ENCODE measurements at places on chromosomes 16 and 17.

GRCh38 chr17:72296456-72296855, 175.6 kb downstream of the SOX9 start:
- DNase-seq, result peak; percentile 58

GRCh38 chr17:35965272-35965671, 16.0 kb downstream of the CCL16 start:
- no peak for DNase-seq

GRCh38 chr17:81165246-81166032, at the start of gene PVALEF:
Gene PVALEF, plus strand, starts transcription at chr17:81165507. Its CDS starts 15,720 bp downstream, at chr17:81181227.
- no peak for DNase-seq

- no peak for DNase-seq
Measured at GRCh38 chr17:21376081-21376758, at the start of gene KCNJ12. Gene KCNJ12, plus strand, starts transcription at chr17:21376357. Its CDS starts 38,986 bp downstream, at chr17:21415343.

DNA sequence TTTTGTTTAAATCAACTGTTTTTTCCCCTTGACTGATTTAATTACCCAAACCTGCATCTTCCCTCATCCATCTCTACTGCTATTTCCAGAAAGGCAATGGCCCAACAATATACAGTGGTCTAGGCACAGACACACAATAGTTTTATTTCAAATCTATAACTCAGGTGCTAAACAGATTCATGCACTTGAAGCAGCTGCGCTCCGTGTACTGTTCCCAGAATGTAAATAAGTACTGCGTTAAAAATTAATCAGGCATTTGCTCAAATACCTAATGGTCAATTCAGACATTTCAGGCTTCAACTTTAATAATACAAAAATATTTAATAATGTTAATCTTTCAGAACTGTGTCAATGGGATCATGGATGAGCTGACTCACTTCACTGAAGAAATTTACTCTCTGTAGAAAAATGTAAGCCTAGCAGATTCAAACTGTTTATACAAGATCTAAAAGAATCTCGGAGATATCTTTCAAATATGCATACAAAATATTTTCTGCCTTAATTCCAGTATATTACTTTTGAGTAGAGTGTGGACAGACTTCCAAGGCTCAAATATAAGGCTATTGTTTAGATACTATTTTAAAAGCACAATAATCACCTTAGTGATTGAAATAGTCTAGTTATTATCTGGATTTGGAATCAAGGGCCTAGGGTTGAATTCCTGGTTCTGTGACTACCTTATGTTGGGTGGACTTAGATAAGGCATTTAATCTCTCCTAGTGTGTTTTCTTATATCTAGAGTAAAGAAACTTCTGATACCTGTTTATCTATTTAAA, 97.4 kb upstream of the PSMD7 start:
- DNase-seq, result peak; percentile 4

DNA sequence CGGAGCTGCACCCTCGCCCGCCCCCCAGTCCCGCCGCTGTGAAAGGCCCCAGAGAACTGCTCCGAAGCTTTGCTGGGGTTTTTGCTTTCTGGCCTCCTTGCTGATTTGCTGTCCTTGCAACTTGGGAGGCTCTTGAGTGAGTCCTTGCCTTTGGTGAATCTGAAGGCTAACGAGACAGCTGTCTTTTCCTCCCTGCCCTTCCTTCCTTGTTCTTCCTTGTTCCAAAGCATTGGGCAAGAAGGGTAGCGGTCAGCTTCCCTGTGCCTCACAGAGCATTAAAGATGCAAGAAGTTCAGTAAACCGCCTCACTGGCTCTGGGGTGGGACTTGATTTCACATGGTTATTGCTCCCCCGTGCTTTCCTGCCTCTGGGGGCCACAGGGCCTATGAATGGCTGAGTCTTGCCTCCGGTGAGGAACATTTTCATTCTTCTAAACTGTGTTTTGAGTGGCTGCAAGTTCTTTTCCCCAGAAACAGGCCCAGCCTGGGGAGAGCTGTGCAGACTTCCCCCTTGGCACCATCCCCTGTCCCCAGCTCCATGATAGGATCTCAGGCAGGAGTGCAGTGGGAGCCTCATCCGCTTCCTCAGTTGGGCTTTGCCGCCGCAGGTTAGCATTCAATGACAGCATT, 1.4 kb downstream of the YPEL2 start:
- DNase-seq, result peak; percentile 11

DNA sequence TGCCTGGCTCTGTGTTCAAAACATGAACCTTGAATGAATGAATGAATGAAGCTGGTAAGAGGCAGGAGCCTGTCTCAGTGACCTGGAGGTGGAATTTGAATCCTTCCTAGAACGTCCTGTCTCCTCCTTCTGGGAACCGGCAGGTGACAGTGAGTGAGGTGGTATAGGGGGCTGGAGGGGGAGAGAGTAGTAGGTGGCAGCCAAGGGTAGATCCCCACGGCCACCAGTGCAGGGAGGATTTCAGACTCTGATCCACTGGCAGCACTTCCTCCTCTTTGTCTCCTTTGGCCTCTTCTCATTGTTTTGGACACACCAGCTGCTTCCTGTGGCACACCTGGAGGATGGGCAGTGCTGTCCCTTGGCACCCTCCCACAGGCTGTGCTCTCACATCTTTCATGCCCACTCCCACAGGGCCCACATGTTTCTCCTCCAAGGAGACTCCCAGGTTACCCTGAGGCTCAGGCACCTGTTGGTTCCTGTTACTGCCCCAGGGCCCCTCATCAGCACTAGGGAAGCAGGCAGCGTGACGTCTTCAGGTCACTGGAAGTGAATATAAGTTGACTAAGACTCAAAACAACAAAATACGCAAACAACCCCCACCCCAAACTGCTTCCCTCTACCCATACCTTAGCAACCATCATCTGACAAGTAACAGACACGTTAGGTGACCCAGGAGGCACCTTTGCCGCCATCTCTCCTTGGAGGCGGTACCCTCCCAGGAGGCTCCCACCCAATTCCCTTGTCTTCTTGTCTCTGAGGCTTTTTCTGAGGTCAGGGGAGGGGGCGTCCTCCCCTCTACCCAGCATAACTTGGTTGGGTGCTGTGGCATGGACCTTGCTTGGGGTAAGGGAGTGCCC, 84.6 kb downstream of the N4BP1 start:
- DNase-seq, result no peak

DNA sequence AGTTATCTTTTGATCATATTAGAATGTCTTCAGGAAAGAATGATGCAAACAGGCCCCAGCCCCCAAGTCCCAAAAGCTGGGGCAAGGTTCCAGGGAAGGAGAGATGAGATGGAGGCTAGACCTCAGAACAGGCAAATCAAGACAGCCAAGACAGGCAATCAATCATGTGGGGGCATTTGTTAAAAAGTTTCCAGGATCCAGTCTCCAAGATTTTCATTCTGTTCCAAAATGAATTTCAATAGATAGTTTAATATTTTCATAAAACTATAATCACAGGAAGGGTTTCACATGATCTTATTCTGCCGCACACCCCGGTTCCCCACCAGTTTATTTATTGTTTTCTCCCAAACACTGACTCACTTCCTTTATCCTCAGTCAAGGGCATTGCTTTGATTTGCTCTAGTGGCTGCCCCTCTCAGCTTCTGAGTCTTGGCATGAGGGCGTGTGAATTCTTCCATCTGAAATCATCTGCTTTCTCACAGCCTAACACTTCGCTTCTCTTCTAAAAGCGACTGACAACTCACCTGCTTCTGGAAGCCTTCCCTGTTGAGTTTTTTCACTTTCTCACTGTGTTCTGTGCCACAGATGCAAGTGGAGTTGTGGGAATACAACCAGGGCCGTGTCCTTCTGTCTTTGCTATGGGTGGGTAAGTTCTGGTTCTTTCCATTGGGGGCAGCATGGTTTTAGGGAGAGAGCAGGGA, 12.2 kb upstream of the TERF2 start:
- peak; percentile 78 for DNase-seq

DNA sequence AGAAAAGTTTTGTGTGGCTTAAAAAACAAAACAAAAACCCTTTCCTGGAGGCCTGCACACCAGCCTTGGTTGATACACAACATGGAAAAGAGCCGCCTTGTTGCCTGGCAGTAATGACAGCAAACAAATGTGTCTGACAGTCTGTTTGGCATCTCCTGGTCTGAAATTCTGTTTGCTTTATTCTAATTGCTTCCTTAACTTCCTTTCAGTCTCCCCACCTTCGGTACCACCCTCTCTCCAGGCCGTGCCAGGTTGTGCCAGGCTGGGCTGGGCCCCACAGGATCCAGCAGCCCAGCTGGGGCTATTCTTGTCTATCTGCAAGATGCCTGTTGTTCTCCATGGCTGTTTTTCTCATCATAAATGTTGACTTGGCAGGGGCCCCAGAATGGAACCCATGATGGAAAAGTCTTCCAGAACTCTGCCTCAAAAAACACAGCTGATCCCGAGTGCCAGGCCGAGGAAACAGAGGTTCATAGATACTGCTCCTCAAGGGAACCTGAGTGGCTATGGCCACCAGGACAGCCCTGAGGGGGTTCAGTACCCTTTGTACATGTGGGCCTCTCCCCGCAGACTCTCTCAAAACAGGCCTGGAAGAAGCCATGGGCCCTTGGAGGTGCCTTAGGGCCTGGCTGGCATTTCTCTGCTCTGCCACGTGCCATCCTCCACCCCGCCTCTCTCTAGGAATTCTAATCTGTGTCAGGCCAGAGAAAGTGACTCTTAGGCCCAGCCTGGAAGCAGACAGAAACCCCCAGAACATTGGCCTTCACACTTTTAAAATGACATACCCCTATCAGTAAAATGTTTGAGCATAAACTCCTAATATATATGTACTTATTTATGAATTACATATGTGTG, 50.5 kb downstream of the YPEL2 start:
- DNase-seq, result no peak

DNA sequence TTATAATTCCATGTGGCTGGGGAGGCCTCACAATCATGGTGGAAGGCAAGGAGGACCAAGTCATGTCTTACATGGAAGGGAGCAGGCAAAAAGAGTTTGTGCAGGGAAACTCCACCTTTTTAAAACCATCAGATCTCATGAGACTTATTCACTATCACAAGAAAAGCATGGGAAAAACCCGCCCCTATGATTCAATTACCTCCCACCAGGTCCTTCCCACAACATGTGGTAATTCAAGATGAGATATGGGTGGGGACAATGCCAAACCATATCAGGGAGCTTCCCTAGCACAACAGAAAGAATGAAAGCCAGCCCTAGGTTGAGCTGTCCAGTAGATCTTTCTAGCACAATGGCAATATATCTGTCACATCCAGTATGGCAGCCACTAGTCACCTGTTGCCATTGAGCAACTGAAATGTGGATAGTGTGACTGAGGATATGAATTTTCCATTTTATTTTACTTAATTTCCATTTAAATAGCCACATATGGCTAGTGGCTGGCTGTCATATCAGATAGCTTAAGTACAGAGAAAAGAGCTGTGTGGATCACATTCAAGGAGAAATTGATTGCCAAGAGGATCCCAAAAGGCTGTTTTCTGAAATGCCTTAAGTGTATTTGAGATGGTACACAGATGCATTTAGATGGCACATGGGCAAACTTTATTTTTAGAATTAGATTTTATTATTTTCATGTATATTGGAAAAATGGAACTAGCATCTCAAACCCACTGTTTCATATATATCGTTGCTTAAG, 273.0 kb downstream of the GRIN2A start:
- DNase-seq, result no peak

GRCh38 chr17:163514-164098, 17.8 kb downstream of the DOC2B start:
- DNase-seq, result no peak

- DNase-seq, result no peak
Measured at GRCh38 chr17:60327134-60327900, 64.6 kb downstream of the USP32 start.

DNA sequence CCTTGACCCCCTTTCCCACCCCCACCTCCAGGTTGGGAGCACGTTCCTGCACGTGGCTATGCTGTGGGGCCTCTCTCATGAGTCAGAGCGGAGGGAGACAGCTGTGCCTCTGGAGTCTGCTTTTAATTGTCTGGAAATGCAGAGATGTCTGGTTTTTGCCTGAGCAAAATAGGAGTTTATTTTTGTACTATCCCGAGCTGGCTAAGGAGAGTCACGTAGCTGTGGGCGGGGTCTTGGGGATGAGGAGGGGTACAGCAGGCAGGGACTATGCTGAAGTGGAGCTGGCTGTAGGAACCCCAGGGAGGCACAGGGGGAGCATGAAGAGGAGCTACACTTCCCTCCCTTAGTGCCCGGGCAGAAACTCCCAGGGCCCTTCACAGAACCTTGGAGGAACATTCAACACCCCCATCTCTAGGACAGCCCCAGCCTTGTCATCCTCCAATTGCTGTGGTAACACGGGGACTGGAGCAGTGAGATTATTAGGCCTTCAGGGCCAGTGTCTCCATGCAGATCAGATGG, 44.7 kb upstream of the LGALS9 start:
- DNase-seq, result peak; percentile 87

DNA sequence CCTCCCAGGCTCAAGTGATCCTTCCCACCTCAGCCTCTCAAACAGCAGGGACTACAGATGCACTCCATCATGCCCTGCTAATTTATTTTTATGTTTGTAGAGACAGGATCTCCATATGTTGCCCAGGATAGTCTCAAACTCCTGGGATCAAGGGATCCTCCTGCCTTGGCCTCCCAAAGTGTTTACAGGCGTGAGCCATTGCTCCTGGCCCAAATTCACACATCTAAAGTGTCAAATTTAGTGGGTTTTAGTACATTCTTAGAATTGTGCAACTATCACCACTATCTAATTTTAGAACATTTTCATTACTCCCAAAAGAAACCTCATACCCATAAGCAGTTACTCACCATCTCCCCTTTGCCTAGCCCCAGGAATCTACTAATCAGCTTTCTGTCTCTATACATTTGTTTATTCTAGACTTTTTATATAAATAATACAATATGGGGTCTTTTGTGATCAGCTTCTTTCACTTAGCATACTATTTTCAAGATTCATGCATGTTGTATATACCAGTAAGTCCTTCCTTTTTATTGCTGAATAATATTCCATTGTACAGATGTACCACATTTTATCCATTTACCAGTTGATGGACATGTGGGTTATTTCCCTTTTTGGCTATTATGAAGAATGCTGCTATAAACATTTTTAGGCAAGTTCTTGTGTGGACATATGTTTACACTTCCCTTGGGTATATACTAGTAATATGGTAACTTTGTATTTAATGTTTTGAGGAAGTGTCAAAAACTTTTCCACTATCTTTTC, 25.1 kb upstream of the ITGA2B start:
- DNase-seq, result no peak

DNA sequence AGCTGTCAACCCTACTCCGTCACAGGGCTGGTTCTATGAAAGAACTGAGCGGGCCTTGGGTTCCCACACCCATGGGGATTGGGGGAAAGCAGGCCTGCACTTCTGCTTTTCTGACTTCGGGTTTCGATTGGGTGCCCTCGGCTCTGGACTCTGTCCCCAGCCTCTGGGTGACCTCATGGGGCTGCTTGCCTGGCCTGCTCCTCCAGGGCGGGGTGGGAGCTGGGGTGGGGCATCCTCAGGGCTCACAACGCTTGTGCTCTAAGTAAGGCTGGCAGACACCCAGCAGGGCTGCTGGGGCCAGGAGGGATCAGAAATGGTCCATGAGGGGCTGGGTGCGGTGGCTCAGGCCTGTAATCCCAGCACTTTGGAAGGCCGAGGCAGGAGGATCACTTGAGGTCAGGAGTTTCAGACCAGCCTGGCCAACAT, 19.2 kb downstream of the ARHGAP27 start:
- no peak for DNase-seq

- DNase-seq, result no peak
Measured at GRCh38 chr17:8369944-8370343, 6.6 kb downstream of the KRABD2 start.

- no peak for DNase-seq
Measured at GRCh38 chr17:64777415-64778239, 115.5 kb upstream of the SMURF2 start.

- peak; percentile 69 for DNase-seq
Measured at GRCh38 chr16:56841233-56841632, 23.8 kb upstream of the SLC12A3 start.

GRCh38 chr17:79950306-79950705, 85.4 kb downstream of the TBC1D16 start:
- no peak for DNase-seq

Measured in IMR-90 (cell line).